HCT116 (cell line): ENCODE measurements at places on chromosomes 6 and 20. TPM values are rescaled to one million over a fixed set of nuclear protein-coding genes. Genes with fewer than 3 reads are reported as not detected.
A peak's percentile ranks its signal among the peaks of the same experiment; 100 is the strongest.

- peaks cover 35% of the 10 kb centered on the region for H3K4me1 ChIP-seq
- no peak overlapping the region for H3K27ac ChIP-seq
- H3K27me3 ChIP-seq, result no peaks in the 10 kb centered on the region
- no peak for DNase-seq
- H3K4me3 ChIP-seq, result no peak overlapping the region
Observed at GRCh38 chr6:15287670-15288375, 42.0 kb downstream of the JARID2 start.

DNA sequence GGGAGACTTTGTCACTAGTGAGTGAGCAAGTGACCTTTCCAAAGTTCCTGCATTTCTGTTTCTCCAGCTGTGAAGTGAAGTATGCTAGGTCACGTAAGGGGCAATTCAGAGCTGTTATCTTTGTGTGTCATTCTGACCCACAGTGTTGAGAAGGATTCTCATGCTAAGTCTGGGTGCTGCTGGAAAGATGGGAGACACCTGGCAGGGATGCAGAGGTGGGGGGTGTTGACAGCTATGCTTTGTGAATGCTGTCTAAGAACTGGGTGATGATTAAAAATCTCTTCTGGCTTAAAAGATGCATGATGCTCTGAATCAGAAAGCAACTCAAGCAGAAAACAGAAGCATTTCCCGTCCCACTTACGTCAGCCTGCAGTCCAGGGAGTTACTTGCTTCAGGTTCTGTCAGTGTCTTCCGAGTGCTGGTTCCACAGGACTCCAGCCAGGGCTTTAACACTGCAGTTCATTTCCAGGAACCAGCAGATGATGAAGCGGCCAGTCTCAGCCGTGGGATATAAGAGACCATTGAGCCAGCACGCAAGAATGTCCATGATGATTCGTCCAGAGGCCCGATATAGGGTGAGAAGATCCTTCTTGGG, 30.9 kb upstream of the ASXL1 start:
- H3K36me3 ChIP-seq, result peaks cover 3% of the 10 kb centered on the region; the same call in 1 of the 2 replicates
- H3K27ac ChIP-seq, result no peak overlapping the region
- H3K27me3 ChIP-seq, result no peaks in the 10 kb centered on the region
- H3K4me1 ChIP-seq, result peaks cover 28% of the 10 kb centered on the region

GRCh38 chr20:829551-829950, 4.0 kb upstream of the FAM110A start:
- no peaks in the 10 kb centered on the region for H3K36me3 ChIP-seq
- peaks cover 4% of the 10 kb centered on the region; the same call in 1 of the 2 replicates for H3K4me1 ChIP-seq
- DNase-seq, result no peak
- no peak overlapping the region for H3K27ac ChIP-seq

DNA sequence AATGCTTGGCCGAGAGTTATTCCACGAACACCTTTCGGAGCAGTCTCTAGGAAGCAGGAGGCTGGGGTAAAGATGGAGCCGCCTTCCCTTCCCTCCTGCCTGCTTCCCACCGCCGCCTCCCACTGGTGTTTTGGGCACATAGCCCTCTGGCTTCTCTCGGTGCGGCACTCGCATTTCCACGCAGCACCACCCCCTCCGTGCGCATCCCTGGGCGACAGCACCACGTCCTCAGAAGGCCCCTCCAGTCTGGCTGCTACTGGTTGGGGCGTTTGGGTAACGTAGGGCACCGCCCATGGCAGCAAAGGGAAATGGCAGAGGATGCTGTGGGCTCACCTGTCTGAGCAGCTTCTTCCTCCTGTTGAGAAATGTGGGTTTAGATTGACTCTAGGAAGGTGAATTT, 2.4 kb downstream of the COL20A1 start:
- no peak for DNase-seq
- H3K4me1 ChIP-seq, result peaks cover 17% of the 10 kb centered on the region
- H3K27ac ChIP-seq, result no peak overlapping the region
- H3K27me3 ChIP-seq, result peaks cover 3% of the 10 kb centered on the region; the same call in 1 of the 2 replicates
- no peaks in the 10 kb centered on the region for H3K36me3 ChIP-seq

DNA sequence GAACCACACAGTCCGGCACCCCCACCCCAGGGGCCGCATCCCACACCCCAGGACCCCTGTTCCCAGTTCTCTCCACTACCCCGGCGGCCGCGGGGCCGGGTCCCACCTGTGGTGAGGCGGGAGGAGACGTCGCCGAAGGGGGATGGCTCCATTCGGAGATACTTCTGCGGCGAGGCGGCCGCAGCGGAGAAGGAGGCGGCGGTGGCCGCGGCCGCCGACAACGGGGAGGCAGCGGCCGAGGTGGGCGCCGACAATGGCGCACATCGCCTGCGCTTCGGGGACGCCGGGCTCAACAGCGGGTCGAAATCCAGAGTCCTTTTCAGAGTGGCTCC, 723 bp downstream of the AKIRIN2 start:
- peaks cover 8% of the 10 kb centered on the region for H3K4me1 ChIP-seq
- H3K27ac ChIP-seq, result peak overlapping the region; percentile 95
- peaks cover 5% of the 10 kb centered on the region; the same call in 1 of the 2 replicates for H3K36me3 ChIP-seq
- no peaks in the 10 kb centered on the region for H3K27me3 ChIP-seq
- no peak for DNase-seq

DNA sequence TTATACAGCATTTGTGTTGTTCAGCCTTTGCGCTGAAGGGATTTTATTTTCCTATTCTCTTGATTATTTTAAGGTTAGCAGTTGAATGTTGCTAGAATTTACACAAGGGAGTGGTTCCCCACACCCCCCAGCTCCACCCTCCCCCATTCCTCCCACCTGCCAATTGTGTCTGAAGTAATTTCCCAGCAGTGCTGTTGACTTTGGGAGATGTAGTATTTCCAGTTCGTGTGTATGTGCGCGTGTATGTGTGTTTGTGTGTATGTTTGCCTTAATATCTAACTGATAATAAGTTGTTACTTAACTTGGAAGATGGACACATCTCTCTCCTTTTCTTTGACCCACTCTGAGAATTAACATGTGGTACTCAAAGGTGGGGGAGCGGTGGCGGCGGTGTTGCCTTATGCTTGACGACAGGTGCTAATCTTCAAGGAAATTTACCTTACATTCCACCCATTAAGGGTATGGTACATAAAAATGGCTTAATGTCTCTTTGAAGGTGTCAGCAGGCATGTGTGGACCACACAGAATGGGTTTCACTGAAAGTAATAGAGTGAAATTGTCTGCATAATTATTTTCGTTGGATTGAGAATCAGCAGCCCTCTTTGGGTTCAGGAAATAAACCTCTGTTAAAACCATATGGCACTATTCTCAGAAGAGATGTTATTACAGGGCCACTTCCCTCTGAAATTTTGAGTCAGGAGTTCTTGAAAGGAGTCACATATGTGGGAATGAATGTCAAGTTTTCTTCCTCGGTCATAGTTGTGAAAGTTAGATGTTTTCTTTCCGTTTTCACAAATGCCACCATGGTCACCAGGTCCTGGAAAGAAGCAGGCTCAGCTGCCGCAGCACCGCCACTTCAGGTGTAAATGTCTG, 95.6 kb upstream of the SUPT3H start:
- DNase-seq, result no peak
- H3K4me3 ChIP-seq, result no peak overlapping the region
- peaks cover 2% of the 10 kb centered on the region; the same call in 1 of the 2 replicates for H3K4me1 ChIP-seq
- H3K27ac ChIP-seq, result no peak overlapping the region
- H3K27me3 ChIP-seq, result no peaks in the 10 kb centered on the region

GRCh38 chr6:100427452-100427851, 37.3 kb downstream of the SIM1 start:
- no peaks in the 10 kb centered on the region for H3K36me3 ChIP-seq
- no peak for DNase-seq
- no peaks in the 10 kb centered on the region for H3K27me3 ChIP-seq
- H3K4me1 ChIP-seq, result no peaks in the 10 kb centered on the region
- H3K4me3 ChIP-seq, result no peak overlapping the region

- H3K27me3 ChIP-seq, result no peaks in the 10 kb centered on the region
- DNase-seq, result no peak
- H3K4me3 ChIP-seq, result no peak overlapping the region
- H3K4me1 ChIP-seq, result no peaks in the 10 kb centered on the region
- H3K27ac ChIP-seq, result no peak overlapping the region
Observed at GRCh38 chr6:170045981-170046667, 244.8 kb downstream of the DLL1 start.

- H3K27me3 ChIP-seq, result no peaks in the 10 kb centered on the region
- H3K27ac ChIP-seq, result no peak overlapping the region
- DNase-seq, result no peak
- H3K4me1 ChIP-seq, result no peaks in the 10 kb centered on the region
- H3K36me3 ChIP-seq, result no peaks in the 10 kb centered on the region
Observed at GRCh38 chr20:18983796-18984195, 170.2 kb downstream of the SCP2D1 start.

GRCh38 chr20:2217857-2218539, 77.8 kb upstream of the TGM3 start:
- no peaks in the 10 kb centered on the region for H3K27me3 ChIP-seq
- H3K27ac ChIP-seq, result no peak overlapping the region
- H3K4me1 ChIP-seq, result no peaks in the 10 kb centered on the region
- no peaks in the 10 kb centered on the region for H3K36me3 ChIP-seq
- no peak overlapping the region for H3K4me3 ChIP-seq

DNA sequence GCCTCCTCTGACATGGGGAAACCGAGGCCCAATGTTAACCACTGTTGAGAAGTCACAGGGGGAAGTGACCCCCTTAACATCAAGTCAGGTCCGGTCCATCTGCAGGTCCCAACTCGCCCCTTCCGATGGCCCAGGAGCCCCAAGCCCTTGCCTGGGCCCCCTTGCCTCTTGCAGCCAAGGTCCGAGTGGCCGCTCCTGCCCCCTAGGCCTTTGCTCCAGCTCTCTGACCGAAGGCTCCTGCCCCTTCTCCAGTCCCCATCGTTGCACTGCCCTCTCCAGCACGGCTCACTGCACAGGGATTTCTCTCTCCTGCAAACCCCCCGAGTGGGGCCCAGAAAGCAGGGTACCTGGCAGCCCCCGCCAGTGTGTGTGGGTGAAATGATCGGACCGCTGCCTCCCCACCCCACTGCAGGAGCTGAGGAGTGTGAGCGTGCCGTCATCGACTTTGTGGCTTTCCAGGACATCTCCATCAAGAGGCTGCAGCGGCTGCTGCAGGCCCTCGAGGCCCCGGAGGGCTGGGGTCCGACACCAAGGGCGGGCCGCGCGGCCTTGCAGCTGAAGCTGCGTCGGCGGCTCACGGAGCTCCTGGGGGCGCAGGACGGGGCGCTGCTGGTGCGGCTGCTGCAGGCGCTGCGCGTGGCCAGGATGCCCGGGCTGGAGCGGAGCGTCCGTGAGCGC, 1.6 kb downstream of the TNFRSF6B start:
- H3K27ac ChIP-seq, result peak overlapping the region; percentile 91
- peak overlapping the region; percentile 58 for H3K4me3 ChIP-seq
- no peak for DNase-seq
- H3K36me3 ChIP-seq, result peaks cover 8% of the 10 kb centered on the region; the same call in 1 of the 2 replicates
- H3K4me1 ChIP-seq, result peaks cover 78% of the 10 kb centered on the region

DNA sequence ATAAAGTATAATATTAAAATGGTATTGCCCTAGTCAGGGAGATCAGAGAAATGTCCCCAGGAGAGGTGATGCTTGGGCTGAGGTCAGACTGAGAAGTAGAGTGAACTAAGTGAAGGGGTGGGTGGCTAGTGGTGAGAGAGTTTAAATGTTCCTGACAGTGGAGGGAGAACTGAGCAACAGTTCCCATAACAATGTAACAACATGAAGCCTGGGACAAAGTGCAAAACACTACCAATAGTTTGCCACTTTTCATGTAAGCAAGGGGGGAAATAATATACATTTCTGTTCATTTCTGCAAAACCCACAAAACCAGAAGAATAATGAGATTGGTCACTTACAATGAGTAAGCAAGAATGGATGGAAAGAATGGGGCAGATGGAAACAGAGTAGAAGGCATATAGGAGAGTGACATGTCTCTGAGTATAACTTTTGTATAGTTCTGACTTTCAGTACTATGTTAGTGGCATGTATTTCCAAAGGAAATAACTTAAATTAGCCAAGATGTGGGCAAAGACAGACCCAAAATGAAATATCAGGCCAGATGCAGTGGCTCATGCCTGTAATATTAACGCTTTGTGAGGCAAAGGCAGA, 13.3 kb upstream of the FAXC start:
- no peaks in the 10 kb centered on the region for H3K36me3 ChIP-seq
- H3K27me3 ChIP-seq, result no peaks in the 10 kb centered on the region
- H3K27ac ChIP-seq, result no peak overlapping the region
- no peak for DNase-seq

DNA sequence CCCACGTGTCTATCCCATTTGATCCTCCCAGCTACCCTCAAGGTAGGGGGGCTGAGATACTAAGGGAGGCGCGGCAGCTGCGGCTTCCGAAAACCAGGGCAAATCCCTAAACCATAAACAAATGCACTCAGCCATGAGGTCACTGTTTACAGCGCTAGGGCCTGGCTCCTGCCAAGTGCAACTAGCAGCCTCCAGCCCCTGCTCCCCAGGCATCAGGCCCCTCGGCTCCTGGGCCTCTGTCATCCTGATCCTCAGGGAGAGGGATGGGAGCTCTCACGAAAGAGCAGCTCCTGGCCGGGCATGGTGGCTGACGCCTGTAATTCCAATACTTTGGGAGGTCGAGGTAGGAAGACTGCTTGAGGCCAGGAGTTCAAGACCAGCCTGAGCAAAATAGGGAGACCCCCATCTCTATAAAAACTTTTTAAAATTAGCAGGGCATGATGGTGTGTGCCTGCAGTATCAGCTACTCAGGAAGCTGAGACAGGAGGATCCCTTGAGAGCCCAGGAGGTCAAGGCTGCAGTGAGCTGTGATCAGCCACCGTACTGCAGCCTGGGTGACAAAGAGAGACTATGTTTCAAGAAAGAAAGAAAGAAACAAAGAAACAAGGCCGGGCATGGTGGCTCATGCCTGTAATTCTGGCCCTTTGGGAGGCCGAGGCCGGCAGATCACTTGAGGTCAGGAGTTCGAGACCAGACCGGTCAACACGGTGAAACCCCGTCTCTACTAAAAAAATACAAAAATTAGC, 42.5 kb upstream of the TLDC2 start:
- peaks cover 39% of the 10 kb centered on the region for H3K4me1 ChIP-seq
- H3K4me3 ChIP-seq, result no peak overlapping the region
- H3K36me3 ChIP-seq, result peaks cover 4% of the 10 kb centered on the region; the same call in 1 of the 2 replicates

GRCh38 chr6:37987018-37987417, 167.5 kb downstream of the ZFAND3 start:
- no peaks in the 10 kb centered on the region for H3K4me1 ChIP-seq
- H3K27me3 ChIP-seq, result no peaks in the 10 kb centered on the region
- H3K4me3 ChIP-seq, result no peak overlapping the region
- no peaks in the 10 kb centered on the region for H3K36me3 ChIP-seq
- H3K27ac ChIP-seq, result no peak overlapping the region
- no peak for DNase-seq

GRCh38 chr6:113876695-113877094, 19.6 kb downstream of the MARCKS start:
- no peaks in the 10 kb centered on the region; the same call in 1 of the 2 replicates for H3K4me1 ChIP-seq
- H3K36me3 ChIP-seq, result no peaks in the 10 kb centered on the region
- no peak overlapping the region for H3K27ac ChIP-seq
- no peak overlapping the region for H3K4me3 ChIP-seq
- no peak for DNase-seq

GRCh38 chr6:161922631-161923119, 648.8 kb upstream of the AGPAT4 start:
- no peak overlapping the region for H3K27ac ChIP-seq
- no peaks in the 10 kb centered on the region for H3K27me3 ChIP-seq
- H3K36me3 ChIP-seq, result no peaks in the 10 kb centered on the region
- peak; percentile 75 for DNase-seq
- H3K4me3 ChIP-seq, result no peak overlapping the region

C20orf144 gene
- total RNA-seq, result 0.37 TPM

GTSF1L gene
- not detected for total RNA-seq

EFCAB8 gene
- 0.42 TPM for total RNA-seq

CYP24A1 gene
- 267 TPM for total RNA-seq

CDH26 gene
- total RNA-seq, result 0.34 TPM

VIP gene
- total RNA-seq, result not detected

SLC22A16 gene
- total RNA-seq, result not detected

PSORS1C2 gene
- not detected for total RNA-seq

TP53TG5 gene
- total RNA-seq, result 0.76 TPM

EBF4 gene
- 11.4 TPM for total RNA-seq

OOEP gene
- not detected for total RNA-seq

ZGPAT gene
- 30.6 TPM for total RNA-seq

FRMD1 gene
- total RNA-seq, result not detected

KCNK5 gene
- total RNA-seq, result 9.5 TPM

ISM1 gene
- total RNA-seq, result 0.37 TPM
